Thoracic aorta (tissue), 2 donors: ENCODE measurements at places on chromosomes 7 and 10. TPM values are rescaled to one million over a fixed set of nuclear protein-coding genes. Genes with fewer than 3 reads are reported as not detected.

DNA sequence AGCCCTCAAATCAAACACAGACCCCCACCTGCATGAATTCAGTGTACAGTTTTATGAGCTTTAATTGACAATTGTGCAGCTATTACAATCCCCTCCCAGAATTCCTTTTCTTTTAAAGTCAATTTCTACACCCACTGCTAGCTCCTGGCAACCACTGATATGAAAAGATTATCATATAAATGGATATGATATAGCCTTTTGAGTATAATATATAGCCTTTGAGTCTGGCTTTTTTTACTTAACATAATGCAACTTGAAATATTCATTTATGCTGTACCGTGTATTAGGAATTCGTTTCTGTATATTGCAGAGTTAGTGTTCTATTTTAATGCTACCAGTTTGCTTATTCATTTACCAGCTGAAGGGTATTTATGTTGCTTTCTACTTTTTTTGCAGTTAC lies 127.7 kb downstream of the CCSER2 start:
- no peak for DNase-seq

- no peak for DNase-seq
Observed at GRCh38 chr10:114526126-114526503, 121.8 kb upstream of the AFAP1L2 start.

DNA sequence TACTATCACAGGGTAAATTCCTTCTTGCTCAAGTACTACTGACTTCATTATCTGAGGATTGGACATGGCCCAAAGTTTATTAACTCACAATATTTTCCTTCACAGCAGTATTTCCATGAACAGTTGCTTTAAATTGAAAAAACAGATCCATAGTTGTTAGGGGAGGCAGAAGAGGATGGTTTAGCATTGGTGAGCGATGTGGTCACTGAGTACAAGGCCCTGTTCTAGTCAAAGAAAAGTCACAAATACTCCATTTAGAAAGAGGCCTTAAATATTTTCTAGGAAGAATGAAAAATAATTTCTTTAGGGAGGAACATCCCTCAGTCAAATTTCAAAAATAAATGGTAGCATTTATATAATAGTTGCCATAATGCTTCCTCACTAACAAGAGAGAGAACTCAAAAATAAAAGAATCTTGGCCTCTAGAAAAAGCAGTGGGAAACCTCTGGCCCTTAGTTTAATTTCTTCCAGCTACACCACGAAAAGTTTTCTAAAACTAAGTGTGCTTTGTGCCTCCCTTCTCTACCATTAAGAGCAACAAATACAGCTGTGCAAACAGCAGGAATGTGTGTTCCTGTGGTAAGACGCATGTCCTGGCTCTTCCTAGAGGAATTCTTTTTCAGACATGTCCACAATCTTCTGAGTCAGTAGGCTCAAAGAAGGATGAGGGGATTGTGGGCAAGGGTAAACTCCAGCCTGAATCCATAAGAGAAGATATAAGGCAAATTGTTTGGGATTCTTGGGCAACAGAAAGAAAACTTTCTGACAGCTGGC lies 105.7 kb downstream of the HOXA1 start:
- no peak for DNase-seq

DNA sequence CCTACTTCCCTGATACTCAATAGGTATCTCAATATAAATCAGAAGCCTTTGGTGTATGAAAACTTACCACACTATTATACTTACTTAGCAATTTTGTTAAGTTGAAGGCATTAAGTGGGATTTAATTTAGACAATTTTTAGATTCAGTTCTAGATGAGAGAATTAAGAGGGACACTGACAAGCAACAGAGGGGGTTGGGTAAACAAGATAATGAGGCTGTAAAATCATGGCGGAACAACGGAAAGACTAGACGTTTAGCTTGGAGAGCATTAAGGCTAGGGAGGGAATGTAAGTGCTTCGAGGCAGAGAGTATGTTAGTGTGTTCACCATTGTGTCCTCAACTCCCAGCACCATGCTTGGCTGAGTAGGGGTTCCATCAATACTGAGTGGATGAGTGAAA lies 71.3 kb downstream of the DENND11 start:
- DNase-seq: no peak

GRCh38 chr7:18976715-18977471 lies 140.5 kb downstream of the TWIST1 start:
- no peak for DNase-seq

DNA sequence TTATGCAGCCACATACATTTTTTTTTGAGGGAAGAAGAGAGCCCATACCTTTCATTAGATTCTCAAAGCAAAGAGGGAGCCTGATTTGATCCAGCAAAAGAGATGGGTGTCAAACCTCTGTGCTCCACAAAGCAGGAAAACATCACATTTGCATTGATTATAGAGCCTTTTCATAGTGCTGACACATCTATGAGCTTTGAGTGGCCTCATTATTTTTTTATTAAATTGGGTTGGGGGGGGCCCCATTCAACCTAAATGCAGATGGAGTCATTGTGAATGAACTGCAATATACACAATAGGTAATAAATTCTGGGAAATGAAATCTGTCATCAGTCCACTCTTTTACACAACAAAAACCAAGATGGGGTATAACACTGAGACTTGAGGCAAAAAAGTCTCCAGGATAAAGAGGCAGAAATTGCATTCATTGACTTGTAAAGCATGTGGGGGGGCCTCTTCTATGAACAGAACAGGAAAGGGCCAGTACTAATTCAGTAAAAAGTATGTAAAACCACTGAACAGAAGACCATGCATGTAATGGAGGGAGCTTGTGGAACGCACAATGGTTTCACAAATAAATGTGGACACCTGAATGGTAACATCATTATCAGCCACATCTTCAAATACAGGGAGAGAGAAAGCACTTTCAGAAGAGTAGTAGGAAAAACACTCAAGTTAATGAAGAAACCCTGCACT lies 17.7 kb upstream of the ASB4 start:
- DNase-seq: no peak

- DNase-seq: no peak
Observed at GRCh38 chr7:128889121-128889520, 21.4 kb downstream of the KCP start.

DNA sequence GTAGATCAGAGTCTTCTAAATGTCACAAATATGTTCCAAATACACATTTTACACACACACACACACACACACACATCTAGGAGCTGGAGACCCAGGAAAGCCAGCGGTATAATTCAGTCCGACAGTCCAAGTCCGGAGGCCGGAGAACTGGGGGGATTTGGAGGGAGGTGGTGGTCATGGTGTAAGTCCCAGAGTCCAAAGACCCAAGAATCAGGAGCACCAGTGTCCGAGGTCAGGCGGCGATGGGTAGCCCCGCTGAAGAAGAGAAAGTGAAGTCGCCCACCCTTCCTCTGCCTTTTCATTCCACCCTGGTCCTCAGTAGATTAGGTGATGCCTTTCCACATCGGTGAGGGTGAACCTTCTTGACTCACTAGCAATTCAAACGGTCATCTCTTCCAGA lies 154.8 kb downstream of the CAMK1D start:
- no peak for DNase-seq

GRCh38 chr10:34168439-34168838 lies 646.7 kb downstream of the PARD3 start:
- no peak for DNase-seq

- no peak for DNase-seq
Observed at GRCh38 chr10:62853710-62854109, 37.5 kb upstream of the EGR2 start.

DNA sequence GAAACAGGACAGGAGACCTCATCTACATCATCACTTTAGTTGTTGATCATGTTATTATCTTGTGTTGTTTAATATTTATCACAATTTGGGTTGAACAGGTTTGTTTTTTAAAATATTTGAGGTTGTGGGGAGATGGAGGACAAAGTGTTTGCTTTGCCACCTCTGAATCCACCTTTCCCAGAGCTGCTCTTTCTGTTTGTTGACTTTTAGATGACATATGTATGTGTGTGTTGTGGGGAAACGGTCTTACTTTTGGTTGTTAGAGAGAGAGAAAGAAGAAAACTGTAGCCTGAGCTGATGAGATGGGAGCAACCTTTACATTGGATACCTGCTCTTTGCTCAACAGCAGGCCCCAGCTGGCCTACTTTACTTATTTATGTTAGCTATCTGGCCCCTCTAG lies 19.0 kb upstream of the SLC16A12 start:
- no peak for DNase-seq

GRCh38 chr7:41538810-41539724 lies 163.8 kb downstream of the INHBA start:
- no peak for DNase-seq

DNA sequence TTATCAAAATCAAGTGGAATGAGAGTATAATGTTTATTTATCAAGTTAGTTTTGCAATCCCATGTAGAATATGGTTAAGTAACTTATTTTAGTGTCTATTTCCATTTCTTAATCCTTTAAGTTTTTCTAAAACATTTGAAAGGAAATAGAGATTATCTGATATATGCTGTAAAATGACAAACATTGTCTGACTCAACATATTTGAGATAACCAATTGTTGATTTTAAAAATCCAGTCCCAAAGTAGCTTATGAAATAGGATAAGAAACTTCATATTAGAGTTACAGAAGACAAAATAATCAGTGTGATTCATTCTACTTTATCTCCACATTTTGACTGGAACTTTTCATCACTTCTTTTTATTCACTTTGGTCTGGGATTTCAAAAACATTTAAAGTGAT lies 38.7 kb upstream of the CDK1 start:
- DNase-seq: no peak

DNA sequence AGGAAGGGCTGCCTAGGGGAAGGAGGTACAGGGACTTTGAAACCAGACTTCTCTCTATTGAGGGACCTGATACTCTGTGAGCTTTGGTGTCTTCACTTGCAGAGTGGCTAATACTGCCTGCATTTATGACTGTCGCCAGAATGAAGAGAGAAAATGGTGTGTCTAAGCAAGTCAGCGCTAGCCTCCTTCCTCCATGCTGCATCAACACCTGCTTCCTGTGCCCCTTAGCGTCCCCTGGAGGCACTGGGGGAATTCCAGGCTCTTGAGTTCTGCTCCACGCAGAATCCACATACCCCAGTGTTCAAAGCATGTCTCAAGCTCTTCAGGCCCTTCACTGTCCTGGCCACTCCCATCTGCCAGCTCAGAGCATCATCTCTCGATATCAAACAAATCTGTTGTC lies 140.5 kb downstream of the PKD1L1 start:
- no peak for DNase-seq

GRCh38 chr10:129848696-129849451 lies 115.2 kb downstream of the EBF3 start:
- no peak for DNase-seq

DNA sequence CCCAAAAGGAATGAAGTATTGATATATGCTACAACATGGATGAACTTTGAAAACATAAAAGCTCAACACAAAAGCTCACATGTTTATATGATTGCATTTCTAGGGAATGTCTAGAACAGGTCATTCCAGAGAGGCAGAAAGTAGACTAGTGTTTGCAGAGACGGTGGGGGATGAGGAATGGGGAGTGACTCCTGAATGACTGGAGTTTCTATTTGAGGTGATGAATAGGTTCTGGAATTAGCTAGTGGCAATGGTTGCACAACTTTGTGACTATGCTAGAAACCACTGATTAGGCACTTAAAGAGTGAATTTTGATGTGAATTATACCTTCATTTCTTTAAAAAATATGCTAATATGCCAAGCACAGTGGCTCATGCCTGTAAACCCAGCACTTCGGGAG lies 6.9 kb downstream of the KPNA7 start:
- no peak for DNase-seq

DNA sequence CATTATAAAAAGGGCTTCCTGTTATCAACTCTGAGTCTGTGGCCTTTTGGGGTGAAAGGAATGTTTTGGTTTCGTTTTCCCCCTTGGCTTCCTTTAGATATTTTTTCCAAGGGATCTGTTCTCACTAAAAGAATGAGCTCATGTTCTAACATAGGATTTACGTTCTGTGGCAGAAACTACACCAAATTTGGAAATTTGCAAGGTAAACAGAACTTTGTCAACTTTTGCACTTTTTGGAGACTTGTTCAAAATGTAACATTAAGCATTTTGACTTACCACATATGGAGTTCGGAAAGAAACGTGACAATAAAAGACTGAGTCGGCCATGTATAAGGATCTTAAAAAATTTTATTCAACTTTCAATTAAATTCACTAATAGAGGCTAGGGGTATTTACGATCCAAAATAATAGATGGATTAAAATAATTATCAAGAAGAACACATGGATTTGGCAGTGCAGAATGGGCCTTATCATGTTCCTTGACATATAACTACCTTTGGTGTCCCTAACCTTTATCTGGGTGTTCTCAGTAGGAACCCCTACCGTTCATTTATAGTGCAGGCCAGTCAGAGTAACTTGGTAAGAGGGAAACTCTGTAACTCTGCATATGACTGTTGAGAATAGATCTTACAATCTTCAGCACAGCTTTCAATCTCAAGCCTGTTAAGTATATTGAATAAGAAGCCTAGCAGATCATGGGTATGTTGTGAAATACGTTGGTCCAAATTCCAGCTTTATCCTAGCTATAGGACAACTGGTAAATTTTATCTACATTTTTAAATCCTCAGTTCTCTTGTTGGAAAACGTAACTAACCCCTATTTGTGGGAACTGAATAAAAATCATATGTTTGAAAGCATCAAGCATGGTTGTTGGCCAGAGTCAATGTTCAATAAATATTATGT lies 11.8 kb downstream of the CPED1 start:
- DNase-seq: no peak

DNA sequence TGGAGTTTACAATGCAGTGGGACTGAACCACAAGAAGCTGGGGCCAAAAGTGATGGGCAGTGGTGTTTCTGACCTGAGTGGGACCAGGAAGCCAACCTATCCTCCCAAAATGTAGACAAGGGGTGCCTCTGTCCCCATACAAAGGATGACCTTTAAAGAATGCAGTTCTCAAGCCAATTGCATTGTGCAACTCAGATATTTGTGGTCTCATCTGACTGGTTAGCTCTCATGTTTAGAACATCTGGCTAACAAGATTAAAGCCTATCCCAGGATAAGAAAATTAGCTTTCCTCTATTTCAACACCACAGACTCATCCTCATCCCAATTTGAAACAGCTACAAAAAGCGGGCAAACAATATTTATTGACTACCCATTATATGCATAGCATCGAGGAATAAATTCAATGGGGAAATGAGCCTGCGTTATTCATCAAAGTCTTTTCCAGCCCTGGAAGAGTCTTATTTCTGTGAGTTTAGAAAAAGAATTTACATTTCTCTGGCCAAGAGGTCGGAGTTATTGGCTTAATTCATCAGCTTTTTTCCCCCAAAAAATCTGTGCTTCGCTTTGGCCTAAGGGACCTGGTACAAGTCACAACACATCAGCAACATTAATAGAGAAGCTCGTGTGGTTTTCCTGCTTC lies 26.7 kb downstream of the ELMO1 start:
- no peak for DNase-seq

GRCh38 chr10:11379771-11380170 lies 231.7 kb downstream of the USP6NL start:
- DNase-seq: no peak

- DNase-seq: no peak
Observed at GRCh38 chr7:134371536-134371935, 54.8 kb upstream of the SLC35B4 start.

BZW2 gene
- 19.5 TPM for total RNA-seq

PTPN12 gene
- total RNA-seq: 70.5 TPM

PPP3CB gene
- total RNA-seq: 80.6 TPM

ITPRID1 gene
- not detected for total RNA-seq

FAM25A gene
- not detected for total RNA-seq

DLX6 gene
- not detected for total RNA-seq

FAM241B gene
- total RNA-seq: 2.4 TPM
